ENCODE measurements at places on chromosomes 1 and 21. TPM values are rescaled to one million over a fixed set of nuclear protein-coding genes. Genes with fewer than 3 reads are reported as not detected.

DNA sequence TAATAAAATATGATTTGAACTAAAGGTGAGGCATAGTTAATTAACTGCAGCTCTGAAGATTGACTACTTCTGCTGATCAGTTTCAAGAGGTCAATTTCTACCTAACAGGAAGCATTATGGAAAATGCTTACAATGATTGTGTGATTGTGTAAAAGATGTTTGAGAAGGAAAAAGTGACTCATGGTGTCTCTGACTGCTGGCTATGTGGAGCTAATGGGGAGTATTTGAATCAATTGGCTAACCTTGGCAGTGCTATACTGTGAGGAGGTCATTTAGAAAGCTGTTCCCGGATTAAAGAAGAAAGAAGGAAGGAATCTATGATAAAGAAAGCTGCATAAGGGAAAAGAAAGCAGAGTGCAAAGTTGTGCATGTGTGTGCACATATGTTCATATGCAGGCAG lies 376.5 kb downstream of the ADGRL2 start:
- DNase-seq = peak; percentile 70

- DNase-seq = no peak
Observed at GRCh38 chr1:241229216-241229615, 127.8 kb downstream of the RGS7 start.

DNA sequence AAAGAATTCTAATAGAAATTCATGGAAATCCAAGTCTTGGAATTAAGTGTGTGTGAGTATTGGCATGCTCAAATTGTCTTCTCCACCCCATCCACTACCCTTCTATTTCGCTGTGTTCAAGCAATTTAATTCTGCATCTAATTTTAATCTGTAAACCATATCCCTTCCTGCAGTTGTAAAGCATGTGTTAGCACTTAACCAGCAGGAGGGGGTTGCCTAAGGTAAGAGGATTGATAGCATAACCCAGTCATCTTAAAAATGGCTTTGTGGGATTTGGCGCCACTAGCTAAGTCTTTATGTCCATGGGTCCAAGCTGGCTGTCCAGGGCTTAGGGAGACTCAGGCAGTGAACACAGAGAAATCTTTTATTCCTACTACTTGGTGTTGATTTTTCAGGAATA lies 210.3 kb downstream of the PTPRC start:
- no peak for DNase-seq

- DNase-seq = peak; percentile 89
Observed at GRCh38 chr1:32703479-32704291, 1.1 kb upstream of the SYNC start.

- DNase-seq = no peak
Observed at GRCh38 chr21:45026826-45027225, 47.6 kb upstream of the ADARB1 start.

GRCh38 chr1:62280960-62281465 lies 38.2 kb downstream of the KANK4 start:
- DNase-seq = no peak

DNA sequence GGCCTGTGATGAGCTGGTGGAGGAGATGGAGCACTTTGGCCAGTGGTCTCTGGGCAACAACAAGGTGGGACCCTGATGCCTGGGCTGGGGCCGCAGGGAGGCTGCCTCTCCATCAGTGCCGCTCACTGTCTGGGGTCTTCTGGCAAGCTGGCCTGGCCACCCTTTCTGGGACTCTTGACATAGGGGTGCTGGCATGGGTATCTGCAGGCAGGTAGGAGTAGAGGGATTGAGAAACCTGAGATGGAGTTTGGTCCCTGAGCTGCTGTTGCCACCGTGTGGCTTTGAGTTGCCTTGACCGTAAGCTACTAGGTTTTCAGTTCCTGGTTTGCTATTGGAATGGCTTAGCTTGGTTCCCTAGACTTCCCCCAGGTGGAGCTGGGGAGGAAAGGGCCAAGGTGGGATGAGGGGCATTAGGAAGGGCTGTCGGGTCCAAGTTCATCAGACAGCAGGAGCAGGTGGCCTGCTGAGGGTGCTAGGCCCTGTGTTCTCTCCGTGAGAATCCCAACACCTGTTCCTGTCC lies 13.2 kb upstream of the MFN2 start:
- DNase-seq = peak; percentile 17

- DNase-seq = no peak
Observed at GRCh38 chr1:246203180-246203579, 303.9 kb downstream of the SMYD3 start.

DNA sequence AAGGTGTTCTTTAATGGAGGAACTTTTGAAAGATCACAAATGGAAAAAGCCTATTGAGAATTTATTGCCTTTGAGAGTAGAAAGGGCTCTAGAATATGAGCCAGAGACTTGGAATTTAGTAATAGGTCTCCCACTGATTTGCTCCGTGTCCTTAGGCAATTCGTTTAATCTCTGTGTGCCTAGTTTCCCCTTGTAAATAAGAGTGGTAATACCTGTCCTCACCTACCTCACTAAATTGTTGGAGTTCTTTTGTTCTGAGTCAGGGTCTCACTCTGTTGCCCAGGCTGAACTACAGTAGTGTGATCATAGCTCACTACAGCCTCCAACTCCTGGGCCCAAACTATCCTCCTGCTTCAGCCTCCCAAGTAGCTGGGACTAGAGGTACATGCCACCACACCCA lies 15.0 kb upstream of the TEKT2 start:
- DNase-seq = no peak

- DNase-seq = peak; percentile 59
Observed at GRCh38 chr1:4755301-4755845, 101.0 kb downstream of the AJAP1 start.

- no peak for DNase-seq
Observed at GRCh38 chr1:165056914-165057313, 299.6 kb downstream of the LMX1A start.

DNA sequence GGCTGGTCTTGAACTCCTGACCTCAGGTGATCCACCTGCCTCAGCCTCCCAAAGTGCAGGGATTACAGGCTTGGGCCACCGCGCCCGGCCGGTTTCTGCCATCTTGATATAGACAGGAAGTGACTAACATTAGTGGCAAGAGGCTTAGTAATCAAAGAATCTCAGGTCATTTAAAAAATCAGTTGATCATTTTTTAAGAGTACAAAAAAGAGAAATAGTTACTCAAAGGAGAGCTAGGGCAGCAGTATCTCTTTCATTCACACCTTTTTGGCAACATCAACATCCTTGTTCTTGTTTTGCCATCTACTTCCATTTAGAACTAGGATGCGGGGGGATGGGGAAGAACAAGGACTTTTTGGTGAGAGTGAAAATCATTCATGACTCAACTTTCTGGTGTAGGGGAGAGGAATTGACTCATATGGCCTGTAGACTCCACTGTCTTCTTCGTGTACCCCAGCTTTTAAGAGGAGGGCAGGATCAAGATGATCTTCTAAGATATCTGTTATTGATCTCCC lies 8.8 kb downstream of the FCRLB start:
- DNase-seq = no peak

- DNase-seq = peak; percentile 83
Observed at GRCh38 chr21:32807717-32808380, 36.3 kb upstream of the PAXBP1 start.

GRCh38 chr21:27802816-27803475 lies 836.1 kb upstream of the ADAMTS5 start:
- peak; percentile 40 for DNase-seq

The LENEP gene
- polyA plus RNA-seq = not detected

The ATAD3B gene
- 11.6 TPM for polyA plus RNA-seq

The TDRD10 gene
- polyA plus RNA-seq = not detected

The DIPK1A gene
- polyA plus RNA-seq = 85.7 TPM

The OR10J1 gene
- polyA plus RNA-seq = not detected

The SYPL2 gene
- 1.9 TPM for polyA plus RNA-seq
